Foreskin keratinocyte (primary cell): ENCODE measurements at places on chromosomes 2 and 18.

DNA sequence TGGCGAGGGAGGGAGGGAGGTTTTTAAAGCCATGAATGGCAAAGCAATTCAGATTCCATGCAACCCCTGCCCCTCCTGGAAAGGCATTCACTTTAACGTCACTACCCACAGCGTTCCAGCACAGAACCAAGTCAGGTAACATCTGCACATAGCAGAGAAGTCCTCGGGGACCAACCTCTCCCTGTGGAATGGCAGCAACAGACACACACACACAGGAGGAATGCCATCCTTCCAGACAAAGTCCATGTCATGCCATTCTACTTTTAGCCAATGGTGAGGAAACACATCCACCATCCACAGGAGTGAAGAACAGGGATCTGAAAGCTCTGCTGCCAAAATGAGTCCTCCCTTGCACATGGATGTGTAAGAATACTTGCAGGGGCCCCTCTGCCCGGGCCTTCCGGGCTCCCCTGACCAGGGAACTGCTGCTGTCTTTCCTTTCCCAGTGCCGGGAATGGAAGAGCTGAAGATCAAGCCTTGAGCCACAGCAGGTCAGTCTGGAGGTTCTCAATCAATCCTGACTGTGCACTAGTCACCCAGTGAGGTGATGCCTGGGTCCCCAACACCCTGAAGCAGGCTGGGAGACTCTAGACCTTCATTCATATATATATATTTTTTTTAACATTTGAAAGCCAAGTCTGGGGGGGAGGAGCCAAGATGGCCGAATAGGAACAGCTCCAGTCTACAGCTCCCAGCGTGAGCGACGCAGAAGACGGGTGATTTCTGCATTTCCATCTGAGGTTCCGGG is 63.7 kb downstream of the UXS1 start:
- peak; percentile 5 for DNase-seq

GRCh38 chr2:76307495-76307894 is 596.8 kb upstream of the GCFC2 start:
- DNase-seq, result no peak

GRCh38 chr2:33207151-33207740 is 260.5 kb downstream of the LTBP1 start:
- DNase-seq, result no peak

DNA sequence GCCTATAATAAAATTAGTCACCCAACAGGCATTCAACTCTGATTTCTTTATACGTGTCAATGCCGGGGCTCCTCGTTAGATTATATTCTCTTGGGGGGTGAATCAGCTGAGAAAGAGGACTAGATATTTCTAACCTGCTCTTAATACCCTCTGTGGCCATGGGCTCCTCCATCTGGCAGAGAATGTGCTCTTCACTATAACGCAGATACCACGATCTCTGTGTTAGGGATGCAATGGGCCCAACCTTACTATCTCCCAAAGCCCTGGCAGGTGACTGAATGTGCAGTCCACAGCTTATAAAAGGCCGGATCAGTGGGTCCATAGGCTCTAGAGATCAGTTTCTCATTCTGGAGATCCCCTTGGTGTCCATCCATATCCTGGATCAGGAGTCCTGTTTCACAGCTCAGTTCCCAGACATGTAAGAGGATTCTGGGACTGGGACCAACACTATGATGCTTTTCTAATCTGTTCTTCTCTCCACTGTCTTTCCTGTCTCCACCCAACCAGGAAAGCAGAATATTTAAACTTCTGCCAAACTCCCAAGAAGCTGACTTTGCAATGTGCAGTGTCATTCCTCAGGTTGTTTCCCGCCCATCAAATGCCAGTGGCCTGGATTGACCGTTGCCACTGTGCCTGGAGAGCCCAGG is 71.4 kb upstream of the CELF4 start:
- DNase-seq, result no peak

- no peak for DNase-seq
Measured at GRCh38 chr2:114056294-114057143, 166.6 kb downstream of the ACTR3 start.

- DNase-seq, result no peak
Measured at GRCh38 chr2:74864728-74865722, 31.1 kb downstream of the HK2 start.

DNA sequence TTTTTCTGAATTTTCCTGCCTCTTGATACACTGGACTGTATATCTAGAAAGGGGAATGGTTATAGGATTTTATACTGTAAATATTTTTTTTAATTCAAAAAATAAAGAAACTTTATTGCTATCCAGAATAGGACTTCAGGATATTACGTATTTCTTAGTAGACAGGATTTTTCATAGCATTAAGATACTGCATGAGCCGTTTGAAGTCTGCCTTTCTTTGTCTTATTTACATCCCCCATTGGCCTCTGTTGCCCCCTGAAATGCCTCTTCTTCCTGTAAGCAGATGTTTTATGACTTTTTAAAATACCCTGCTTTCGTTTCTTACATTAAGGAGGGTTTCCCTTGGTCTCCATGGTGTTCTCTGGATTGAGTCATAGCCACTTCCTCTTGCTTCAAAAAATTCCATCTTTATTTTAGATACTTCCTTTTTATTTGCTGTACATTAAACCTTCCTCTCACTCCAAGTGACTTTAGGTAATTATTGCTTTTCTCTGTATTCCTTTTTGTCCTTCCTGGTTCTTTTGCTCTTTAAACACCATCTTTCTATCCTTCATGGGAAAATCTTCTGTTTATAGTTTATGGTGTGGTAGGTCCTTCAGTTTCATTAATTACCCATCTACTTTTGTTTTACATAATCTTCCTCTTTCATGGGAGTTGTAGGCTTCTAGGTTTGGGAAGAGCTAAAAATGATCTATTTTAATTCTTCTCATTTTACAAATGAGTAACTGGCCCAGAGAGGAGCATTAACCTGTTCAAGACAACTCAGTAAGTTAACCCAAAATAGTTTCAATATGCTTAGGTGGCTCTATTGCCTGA is 72.6 kb downstream of the ZNF532 start:
- peak; percentile 7 for DNase-seq

- no peak for DNase-seq
Measured at GRCh38 chr2:74457549-74458131, 598 bp upstream of the WBP1 start.

DNA sequence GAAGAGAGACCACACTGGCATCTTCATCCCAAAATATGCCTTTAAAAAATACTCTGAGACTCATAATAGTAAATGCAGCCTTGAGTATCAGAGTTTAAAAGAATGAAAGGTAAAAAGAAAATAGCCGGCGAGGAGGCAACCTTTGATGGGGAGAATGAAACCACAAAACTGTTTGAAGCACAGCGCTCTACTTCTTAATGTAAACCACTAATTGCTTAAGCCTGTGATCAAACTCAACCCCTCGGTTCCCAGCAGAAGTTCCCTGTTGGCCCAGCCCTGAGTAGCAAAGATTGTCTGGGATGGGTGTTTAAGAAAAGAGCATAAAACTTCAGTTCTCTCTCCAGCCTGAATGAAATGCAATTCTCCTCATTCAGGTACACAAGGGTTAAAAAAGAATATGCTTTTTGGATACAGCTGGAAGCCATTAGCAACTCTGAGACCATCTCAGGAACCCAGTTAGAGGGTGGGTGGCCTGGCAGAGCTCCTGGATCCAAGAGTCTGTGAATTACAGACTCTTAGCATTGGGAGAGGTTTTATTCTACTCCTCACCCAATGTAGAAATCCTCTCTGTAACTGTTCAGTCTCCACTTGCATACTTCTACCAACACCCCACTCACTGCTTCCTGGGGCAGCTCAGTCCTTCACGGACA is 44.8 kb downstream of the VIT start:
- DNase-seq, result no peak

GRCh38 chr2:41204315-41204714 is 752.4 kb upstream of the SLC8A1 start:
- no peak for DNase-seq

- DNase-seq, result no peak
Measured at GRCh38 chr2:118847762-118848172, 319 bp upstream of the EN1 start.

GRCh38 chr18:74725690-74726089 is 128.0 kb downstream of the ZNF407 start:
- DNase-seq, result no peak

DNA sequence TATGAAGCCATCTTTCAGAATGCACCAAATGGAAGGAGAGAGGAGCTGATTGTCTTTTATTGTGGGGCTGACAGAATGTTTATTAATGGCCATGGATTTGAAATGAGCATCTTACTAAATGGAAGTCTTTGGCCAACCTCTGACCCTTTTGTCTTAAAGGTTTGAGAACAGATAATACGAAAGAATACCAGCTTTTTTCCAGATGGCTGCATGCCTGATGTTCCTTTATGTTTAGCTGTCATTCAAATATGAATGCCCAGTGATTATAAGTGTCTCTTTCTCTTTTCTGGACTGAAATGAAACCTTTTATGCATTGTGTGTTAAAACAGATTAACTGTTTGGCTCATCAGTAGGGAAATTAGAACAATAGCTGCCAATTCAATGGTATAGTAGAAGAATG is 46.0 kb downstream of the PARD3B start:
- no peak for DNase-seq

DNA sequence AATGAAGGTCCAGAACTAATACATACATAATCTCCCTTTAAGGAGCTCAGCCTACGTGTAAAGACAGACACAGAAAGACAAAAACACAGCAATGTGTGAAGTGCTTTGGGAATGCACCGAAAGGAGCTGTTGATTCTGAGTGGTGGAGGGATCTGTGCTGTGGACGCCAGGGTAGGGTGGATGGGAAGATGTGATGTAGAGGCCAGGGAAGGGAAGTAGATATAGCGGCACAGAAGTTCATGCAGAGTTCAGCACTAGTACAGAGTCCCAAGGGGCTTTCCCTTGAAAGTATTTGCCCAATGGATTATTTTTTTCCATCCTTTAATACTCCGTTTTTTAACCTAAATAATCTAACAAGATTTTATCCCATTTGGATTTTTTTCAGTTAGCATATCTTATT is 32.1 kb upstream of the DOCK10 start:
- DNase-seq, result no peak

DNA sequence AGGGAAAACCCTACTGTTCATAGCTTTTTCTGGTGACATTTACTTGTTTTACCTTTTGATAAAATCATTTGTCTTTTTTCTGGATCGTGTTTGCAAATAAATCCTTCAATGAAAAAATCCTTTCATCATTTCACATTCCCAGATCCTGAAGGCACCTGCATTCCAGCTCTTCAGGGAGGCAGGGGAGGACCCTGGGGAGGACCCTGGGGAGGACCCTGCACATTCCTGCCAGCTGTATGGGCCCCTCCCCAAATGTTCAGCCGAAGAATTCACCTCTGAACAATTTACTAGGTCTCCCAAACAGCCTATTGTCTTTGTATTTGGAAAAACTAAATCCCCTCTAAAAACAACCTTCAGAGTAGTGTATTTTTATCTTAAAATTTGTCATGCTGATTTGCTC is 558.4 kb upstream of the ID2 start:
- no peak for DNase-seq

DNA sequence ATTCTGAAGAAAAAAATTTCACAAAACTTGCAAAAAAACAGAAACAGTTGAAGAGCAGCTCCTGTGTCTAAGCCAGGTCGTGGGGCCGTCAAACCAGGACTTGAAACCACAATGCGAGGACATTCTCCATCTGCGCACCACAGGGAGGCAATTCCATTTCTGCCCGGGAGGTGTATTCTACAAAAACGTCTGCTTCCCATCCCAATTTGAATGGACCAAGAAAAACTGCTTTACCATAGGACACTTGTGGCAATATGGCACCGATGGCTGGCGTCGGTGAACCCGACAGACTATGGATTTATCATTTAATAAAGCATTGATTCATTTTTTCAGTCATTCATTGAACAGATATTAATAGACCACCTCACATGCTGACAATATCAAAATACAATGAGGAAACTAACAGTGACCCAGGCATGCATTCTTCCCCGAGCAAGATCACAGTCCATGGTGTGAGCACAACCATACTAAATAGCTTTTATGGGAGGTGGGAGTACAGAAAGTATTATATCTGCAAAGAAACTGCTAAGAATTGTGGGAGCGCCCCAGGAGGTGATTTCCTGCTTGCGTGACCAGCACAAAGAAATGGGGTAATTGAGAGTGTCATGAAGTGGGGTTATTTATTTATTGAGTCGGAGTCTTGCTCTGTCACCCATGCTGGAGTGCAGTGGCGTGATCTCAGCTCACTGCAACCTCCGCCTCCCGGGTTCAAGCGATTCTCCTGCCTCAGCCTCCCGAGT is 10.5 kb upstream of the ZAP70 start:
- no peak for DNase-seq

- DNase-seq, result no peak
Measured at GRCh38 chr18:77316008-77316407, 66.4 kb downstream of the GALR1 start.

GRCh38 chr2:210421916-210422315 is 54.6 kb downstream of the LANCL1 start:
- peak; percentile 38 for DNase-seq

DNA sequence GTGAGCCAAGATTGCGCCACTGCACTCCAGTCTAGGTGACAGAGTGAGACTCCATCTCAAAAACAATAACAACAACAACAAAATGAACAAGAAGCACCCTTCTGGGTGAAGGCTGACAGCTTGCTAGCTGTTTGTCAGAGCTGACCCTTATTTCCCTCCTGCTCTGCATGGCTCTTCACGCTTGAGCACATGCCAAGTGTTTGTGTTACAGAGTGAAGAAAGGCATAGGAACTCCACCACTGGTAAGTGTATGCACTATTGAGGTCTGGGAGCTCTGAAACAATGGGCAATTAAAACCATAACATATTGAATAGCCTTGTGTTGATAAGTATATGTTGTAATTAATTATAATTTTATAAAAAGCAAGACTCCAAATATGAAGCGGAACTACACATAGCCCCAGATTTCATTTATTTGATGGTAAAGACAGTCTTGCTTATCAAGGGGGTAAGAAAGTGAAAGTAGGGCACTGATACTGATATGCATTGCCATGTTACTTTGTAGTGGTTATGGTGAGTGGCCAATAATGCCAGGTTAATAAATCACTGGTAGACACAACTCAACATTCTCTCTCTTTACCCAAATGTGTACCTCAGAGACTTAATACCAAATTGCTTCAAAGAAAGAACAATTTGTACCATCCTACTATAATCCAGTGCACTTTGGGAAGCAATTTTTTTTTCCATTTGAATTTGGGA is 163.4 kb downstream of the VWC2L start:
- DNase-seq, result no peak

GRCh38 chr2:42474765-42475454 is 18.9 kb downstream of the KCNG3 start:
- no peak for DNase-seq

GRCh38 chr18:74598350-74599001 is 806 bp downstream of the ZNF407 start:
- peak; percentile 63 for DNase-seq

DNA sequence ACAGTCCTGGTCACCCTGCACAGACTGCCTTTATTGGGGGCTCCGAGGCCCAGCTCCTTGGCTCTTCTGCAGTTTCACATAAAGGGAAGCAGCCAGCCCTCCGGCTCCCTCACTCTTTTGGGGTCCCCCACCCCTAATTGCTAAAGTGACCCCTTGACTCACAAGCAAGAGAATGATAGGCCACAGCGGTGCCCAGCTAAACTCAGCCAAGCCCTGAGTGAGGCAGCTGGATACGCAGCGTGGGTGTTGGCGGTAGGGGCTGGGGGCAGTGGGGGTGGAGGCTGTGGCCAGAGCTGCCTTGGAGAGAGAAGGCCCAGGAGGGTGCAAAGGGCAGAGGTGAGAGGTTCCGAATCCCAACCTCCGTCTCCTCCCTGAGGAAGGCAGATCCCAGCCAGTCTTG is 25.5 kb upstream of the ALPP start:
- DNase-seq, result no peak
